ENCODE measurements at places on chromosomes 16 and 17.

- no peak for DNase-seq
Measured at GRCh38 chr17:65763786-65764185, 202.3 kb upstream of the AXIN2 start.

GRCh38 chr16:5665834-5666233 lies 568.2 kb upstream of the EEF2KMT start:
- no peak for DNase-seq

DNA sequence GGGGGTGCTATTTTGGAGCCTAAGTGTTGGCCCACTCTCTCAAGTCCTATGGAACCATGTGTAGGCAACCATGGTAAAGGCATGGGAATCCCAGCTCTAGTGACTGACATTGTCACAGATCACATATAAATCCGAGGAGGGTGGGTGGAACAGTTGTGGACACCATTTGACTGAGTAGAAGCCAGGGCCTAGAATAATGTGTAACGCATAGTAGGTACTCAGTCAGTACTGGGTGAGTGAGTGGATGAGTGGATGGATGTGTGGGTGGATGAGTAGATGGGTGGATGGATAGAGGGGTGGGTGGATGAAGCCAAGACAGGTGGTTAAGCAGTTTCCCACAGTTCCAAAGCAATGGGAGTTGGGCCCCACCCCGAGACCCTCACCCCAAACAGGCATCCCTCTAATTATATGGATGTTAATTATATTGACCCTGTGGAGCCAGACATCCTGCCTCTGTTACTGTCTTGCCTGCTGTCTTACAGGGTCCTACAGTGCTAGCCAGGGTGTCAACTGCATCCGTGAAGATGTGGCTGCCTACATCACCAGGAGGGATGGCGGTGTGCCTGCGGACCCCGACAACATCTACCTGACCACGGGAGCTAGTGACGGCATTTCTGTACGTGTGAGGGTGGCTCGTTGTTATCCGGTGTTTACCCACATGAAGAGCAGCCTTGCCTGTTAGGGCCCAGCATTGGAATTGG lies 22.3 kb downstream of the GPT2 start:
- DNase-seq, result no peak

DNA sequence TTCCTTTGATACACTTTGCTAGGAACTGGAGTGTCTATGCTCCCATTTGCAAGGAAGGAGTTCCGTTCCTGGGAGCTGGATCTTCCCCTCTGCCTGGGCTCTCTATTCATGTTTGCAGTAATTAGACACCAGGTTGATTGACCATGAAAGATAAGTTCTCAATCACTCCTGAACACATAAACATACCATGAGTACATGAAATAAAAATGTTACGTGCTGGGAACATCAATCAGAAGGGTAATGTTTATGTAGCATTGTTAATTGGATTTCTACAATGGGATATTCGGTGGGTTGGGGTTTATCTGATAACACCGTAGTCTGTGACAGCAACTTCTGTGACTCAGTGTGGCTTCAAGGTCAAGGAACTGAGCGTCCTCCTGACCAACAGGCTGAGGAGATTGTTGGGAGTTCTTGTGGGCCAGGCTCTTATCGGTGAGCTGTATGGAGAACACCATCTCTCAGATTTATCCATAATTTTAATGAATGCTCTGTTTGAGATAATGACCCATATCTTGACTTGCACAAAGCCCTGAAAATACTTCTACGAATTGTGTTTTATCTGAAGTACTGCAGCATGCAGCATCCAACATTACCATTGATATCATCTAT lies 136.4 kb downstream of the NPIPB5 start:
- no peak for DNase-seq

GRCh38 chr16:50637716-50638602 lies 43.2 kb downstream of the SNX20 start:
- DNase-seq, result no peak

DNA sequence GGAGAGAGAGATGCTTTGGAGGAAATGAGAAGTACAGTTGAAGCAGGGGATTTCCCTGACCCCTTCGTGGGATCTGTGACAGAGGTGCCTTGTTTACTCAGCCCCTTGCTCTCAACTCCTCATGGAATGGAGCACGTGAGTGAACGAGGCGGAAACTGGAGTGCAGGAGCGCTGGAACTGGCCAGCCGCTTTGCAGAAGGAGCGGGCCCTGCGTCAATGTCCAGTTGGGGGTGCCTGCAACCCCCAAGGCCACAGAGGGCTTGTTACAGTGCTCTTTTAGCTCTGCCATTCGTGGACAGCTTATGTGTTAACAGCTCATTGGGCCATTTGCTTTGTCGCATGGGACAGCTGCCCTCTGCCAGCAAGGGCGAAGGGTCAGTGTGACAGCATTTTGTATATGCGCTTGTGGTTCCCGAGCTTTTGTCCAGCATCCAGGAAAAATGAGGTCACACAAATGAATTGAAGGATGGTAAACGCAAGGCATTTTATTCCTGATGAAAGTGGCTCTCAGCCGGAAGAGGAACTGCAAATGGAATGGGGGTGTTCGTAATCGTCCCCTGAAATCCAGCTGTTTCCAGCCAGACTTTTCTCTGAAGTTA lies 1395.1 kb downstream of the CDH8 start:
- no peak for DNase-seq

- peak; percentile 99 for DNase-seq
Measured at GRCh38 chr16:67561824-67562525, 351 bp upstream of the CTCF start.

DNA sequence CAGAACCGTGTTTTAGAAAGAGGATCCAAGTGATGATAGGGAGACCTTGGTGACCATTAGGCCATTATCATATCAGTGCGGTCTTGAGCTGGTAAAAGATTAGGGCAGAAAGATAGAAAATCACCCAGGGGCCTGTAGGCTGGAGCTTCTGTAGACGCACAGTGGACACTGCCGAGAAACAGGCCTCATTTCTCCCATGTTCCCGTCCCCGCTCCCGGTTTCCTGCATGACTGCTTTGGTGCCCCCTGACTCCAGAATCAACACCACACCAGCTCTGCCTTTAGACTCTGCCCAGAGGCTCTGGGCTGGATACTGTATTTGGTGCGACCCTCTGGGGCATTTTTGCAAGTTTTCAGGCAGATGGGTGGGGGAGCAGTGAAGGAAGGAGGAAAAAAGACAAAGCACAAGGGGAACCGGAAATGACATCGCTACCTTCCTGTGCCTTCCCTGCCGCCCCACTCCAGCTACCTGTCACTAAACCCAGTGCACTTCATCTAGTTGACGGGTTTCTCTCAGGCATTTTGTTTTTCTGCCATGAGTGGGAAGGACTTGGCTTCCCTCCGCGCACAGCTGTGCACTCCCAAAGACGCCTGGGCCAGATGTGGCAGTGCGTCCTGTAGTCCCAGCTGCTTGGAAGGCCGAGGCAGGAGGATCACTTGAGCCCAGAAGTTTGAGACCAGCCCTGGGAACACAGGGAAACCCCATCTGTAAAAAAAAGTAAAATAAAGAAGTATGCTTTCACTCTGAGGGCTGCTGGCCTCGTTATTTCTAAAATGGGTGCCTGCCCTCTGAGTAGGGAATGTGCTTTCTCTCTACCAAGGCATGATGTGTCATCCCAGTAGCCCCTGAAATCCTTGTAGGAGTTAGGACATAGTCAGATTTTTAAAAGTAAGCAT lies 214.1 kb downstream of the RPTOR start:
- no peak for DNase-seq

DNA sequence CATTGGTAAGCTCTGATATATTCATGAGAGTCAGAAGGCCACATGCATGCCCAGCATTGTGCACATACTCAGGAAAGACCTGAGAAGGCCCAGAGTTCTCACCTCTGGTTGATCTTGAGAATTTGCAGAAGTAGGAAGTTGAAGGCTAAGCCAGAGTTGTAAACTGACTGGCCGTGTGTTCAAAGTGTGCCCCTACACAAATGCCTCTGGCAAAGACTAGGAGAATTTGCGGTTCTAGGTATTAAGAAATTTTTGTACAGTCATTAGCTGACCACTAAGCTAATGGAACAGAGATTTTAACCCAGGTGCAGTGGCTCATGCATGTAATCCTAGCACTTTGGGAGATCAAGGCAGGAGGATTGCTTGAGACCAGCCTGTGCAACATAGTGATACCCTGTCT lies 25.0 kb downstream of the FBXL20 start:
- no peak for DNase-seq

GRCh38 chr17:66412857-66413558 lies 110.6 kb downstream of the PRKCA start:
- DNase-seq, result no peak

GRCh38 chr17:38342886-38343607 lies 709 bp downstream of the GPR179 start:
- DNase-seq, result no peak

DNA sequence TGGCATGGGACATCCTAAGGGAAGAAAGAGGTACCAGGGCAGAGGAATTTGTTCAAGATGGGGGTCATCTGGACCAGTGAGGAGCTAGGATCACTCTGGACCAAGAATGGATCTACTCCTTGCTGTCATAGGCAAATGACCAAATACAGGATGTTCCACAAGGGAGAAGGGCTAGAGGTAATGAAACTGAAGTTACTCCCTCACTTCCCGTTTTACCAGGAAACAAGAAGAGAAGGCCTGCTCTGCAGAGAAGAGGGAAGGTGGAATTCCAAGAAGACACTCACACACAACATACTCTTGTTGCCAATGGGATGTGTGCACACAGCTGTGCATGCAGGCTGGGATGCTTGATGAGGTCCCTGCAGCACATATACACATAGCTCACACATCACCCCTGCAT lies 38.6 kb downstream of the NEUROD2 start:
- no peak for DNase-seq

- DNase-seq, result no peak
Measured at GRCh38 chr17:5526821-5527598, 40.6 kb downstream of the MIS12 start.

DNA sequence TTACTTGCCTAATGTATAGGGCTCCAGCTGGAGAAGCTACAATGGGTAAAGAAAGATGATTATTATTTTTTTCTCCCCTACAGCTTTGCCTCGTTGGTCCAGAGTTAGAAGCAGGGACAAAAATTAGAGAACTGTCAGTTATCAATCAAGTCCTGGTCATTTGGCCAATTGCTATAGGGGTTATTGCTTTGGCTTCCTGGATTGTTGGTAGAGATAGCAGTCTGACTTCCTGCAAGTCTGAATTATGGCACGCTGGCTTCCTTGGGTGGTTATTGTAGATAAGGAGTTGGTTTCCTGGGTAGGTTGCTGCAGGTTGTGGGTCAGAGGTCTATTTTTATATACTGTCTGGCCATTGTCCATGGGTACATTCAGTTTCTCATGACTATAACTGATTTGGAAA lies 84.7 kb upstream of the ELAC2 start:
- no peak for DNase-seq

- no peak for DNase-seq
Measured at GRCh38 chr17:34249478-34249877, 5.6 kb upstream of the CCL2 start.

DNA sequence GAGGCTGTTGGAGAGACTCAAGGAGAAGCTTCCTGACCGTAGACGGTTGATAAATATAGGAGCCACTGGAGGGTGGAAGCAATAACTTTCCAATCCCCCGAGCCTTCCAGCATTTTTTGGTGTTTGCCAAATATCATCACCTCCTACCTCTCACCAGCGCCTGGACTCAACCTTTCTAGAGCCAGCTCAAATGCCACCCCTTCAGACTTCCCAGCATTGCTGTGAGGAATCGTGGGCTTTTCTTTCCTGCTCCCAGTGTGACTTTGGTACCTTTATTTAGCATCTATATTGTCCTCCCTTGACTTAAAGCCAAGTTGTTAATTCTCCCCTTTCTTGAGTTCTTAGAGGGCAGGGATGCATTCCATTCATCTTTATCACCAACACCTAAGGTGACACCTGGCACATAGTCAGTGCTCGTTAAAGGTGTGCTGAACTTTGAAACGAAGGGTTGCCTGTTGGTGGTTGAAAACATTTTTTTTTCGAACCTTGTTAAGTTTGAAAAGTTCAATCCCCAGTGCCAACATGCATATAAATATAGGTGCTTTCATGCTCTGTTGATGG lies 35.3 kb upstream of the CCR7 start:
- DNase-seq, result no peak

GRCh38 chr17:4381690-4382671 lies 15.5 kb upstream of the UBE2G1 start:
- no peak for DNase-seq

- no peak for DNase-seq
Measured at GRCh38 chr17:45311401-45311759, 5.4 kb downstream of the MAP3K14 start.

DNA sequence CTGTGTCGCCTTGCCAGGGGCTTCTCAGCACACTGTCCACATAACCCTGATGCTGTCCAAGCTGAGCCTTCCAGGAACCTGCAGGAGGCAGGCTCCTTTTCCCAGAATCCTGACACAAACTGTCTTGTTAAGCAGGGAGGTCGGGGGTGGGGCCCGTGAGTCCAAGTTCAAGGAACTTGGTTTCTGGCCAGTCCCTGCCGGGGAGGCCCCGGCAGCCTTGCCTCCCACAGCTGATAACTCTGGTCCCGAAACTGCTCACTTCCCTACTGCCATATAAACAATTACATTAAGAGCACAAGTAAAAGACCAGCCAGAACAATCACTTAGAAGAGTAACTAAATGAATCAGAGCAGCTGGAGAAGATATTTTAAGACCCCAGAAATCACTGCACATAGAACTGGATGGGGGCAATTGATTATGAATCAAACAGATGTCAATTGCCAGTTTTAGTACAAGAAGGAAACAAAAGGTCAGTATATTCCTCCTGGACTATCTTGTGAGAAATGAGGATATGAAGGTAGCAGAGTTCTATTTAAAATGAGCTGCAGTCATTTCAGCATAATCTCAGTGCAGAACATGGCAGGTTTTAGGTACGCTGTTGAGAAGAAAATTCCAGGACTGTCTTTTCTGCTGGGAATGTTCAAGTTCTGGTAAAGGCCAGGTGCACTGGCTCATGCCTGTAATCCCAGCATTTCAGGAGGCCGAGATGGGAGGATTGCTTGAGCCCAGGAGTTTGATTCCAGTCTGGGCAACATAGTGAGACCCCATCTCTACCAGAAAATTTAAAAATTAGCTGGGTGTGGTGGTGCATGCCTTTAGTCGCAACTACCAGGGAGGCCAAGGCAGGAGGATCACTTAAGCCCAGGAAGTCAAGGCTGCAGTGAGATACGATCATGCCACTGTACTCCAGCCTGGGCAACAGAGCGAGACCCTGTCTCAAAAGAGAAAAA lies 169.8 kb downstream of the PITPNC1 start:
- no peak for DNase-seq

- peak; percentile 75 for DNase-seq
Measured at GRCh38 chr16:24834459-24835335, 11.1 kb upstream of the SLC5A11 start.

- DNase-seq, result peak; percentile 44
Measured at GRCh38 chr17:16915752-16916556, 56.0 kb downstream of the TNFRSF13B start.

- peak; percentile 16 for DNase-seq
Measured at GRCh38 chr16:48526058-48526957, 83.7 kb downstream of the N4BP1 start.

DNA sequence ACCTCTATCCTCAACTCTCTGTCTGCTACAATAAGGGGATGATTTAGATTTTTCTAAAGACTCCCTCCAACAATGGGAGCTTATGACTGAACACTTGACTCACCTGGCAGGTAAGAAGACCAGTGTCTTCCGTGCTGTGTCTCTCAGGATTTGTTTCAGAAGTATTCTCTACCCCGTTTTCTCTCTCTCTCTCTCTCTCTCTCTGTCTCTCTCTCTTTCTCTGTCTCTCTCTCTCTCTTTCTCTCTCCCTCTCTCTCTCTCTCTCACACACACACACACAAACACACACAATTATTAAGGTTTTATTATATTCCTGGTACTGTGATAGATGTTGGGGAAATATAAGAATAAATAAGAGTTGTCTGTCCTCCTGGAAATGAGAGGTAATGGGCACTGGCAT lies 263.9 kb downstream of the TOX3 start:
- no peak for DNase-seq

- no peak for DNase-seq
Measured at GRCh38 chr17:80176757-80177156, 6.9 kb downstream of the CARD14 start.

Measured in erythroblast (primary cell).